Fibroblast of upper back skin (primary cell): ENCODE measurements at places on chromosomes 12 and 14.
A peak's percentile ranks its signal among the peaks of the same experiment; 100 is the strongest.

- DNase-seq, result no peak
Measured at GRCh38 chr12:104888892-104889291, 69.2 kb downstream of the SLC41A2 start.

DNA sequence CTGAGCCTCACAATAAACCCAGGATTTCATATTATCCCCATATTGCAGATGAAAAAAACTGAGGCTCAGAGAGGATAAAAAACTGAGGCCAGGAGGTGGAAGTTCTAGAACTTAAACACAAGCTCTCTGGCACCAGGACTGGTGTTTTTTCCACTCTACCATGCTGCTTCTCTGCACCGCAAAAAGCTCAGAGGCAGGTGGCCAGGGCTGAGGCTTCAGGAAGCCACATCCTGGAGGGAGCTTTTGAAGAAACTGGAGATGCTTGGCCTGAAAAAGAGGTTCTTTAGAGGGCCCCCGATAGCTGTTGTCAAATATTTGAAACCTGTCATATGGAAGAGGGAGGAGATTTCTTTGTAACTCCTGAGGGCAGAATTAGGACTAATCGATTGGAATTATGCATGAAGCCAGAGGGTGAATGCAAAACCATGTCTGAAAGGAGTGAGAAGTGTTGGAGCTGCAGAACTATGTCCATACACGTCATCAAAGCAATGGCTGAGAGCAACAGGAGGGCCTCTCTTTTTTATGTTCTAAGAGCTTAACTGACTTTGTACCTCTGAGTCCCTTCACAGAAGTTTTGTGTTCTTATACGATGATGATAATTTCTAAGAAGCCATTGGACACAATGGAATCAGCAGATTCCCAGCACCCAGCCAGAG, 448.6 kb downstream of the FUT8 start:
- DNase-seq, result no peak

DNA sequence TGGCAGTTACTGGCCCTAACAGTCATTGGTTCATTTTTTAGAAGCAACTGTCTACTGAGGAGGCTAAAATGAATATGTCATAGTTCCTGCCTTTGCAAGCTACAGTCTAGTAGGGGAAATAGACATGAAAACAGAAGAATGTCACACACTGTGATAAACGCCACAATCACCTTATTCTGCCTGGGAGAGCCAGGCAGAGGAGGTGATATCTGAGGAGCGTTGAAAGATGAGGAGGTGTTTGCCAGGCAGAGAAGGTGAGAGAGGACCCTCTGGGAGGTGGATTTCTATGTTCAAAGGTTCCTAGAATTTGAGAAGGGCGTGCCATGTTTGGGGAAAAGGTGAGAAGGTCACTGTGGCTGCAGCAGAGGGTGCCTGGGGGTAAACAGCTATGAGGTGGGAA, 185.7 kb downstream of the PAX9 start:
- no peak for DNase-seq

DNA sequence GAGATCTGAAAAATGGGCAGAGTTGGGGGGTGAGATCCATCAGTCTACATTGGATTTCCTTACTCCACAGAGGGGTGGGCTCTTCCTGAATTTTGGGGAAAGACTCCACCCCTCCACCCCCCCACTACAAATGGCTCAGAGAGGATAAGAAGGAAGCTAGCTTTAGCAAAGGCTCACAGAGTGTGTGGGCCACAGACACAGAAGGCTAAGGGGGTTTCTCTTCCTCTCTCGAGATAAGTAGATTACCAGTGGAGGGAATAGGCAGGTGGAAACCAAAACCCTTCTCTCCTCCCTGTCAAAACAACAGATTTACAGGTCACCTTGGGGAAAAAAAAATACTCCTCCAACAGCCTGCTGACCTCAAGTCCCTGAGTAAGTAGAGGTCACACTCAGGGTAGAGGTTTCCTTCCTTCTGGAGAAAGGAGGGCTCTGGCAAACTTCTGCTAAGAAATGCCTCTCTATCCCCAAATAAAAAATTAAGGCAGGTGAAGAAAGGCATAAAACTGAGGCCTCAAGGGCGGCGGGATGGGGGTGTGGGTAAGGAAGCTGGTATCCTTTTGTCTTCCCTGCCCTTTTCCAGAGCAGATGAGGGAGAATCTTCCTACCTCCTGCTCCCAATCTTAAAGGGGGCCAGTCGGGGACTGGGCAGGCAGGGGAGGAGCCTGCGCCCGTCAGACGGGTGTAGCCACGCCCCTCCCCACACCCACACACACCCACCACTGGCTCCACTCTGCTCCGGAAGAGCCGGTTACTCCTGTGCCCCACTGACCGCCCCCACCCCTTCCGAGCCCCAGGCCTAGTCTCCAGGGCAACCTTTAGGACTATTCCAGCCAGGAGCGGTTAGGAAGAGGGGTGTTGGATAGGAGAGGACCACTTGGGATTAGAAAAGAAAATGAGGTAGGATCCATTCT, 1.9 kb upstream of the BAZ2A start:
- DNase-seq, result peak; percentile 29

DNA sequence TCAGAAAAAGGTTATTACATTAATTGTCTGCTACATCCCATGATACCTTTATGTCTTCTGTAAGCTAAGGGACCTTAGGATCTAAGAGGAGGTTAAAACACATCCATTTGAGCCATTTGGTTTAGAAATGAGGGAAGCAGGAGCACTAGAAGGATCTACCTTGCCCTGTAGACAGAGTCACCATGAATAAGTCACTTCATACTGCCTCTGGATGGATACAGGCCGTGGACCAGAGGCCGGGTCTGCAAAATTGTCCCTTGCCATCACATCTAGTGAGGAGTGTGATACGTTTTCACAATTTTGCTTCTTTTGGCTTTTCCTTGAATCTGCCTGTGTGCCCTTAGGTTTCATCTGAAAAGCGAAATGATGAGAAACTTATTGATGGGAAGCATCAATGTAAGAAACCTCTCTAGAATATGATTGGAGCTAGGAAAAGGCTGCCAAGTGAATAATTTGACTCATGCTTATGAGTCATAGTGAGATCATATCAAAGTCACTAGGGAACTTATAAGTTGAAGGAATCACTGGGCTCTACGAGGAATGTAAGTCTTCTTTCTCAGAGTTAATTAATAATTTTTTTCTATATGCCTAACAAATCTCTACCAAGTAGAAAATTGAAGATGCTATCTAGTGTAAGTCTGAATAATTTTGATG, 10.8 kb downstream of the GLRX5 start:
- peak; percentile 76 for DNase-seq

DNA sequence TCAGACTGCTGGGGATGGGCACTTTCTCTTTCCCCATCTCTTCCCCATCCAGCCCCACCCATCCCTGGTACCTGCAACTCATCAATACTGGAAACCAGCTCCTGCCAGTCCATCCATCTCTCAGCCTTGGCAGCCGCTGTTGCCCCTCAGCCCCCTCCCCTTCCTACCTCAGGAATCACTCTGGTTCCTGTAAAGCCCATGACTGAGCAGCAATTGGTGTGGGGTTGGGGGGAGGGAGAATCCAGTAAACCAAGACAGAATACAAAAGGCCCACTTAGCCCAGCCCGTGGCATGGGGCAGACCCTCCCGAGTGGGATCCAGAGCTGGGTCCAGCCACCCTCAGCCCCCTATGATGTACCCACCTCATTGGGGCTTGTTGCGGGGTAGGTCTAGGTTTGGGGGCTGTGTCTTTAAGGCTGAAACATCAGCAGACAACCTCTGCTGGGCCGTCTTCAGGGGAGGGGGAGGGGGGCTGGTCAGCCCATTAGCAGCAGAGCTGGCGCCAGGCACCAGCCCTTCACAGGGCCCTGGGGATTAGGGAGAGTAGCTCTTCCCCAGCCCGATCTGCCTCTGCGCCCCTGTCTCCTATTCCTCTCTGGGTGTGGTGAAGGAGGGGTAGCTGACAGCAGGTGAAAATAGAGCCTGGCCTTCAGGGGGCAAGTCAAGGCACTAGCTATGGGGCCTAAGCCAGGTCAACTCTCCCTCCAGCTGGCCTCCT, 702 bp upstream of the PRPH start:
- DNase-seq, result no peak

DNA sequence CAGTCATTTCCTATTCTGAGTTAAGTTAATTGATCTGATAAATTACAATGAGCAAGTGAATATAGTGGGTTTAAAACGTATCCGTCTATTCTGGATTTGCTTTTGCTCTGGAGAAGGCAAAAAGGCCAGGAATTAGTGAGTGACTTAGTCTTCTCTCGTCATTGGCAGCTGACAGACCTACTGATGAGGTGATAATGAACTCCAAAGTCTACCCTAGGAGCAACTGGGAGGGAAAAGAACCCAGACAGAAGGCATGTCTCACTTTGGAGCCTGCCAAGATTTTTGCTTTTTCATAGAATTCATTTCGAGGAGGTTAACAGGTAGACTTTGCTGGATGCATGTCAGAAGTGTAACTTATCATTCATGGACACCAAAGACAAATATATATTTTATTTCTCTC, 270.3 kb downstream of the FBXL14 start:
- no peak for DNase-seq

DNA sequence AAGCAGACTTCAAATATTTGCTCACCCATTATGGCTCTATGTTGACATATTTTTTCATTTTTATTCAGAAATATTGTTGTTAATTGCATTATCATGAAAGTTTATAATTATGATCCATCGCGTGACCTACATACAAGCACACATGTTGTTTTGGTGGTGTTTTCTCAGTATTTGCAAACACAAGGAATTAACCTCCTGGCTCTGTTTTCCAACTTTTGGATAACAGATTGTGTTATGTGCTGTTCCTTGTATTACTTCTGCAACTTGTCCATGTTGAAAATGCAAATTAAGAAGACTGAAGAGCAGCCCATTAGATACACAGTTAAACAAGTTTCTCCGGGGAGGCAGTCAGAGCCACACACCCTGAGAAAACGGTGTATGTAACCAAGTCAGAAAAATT, 201.2 kb downstream of the SEC23A start:
- no peak for DNase-seq

DNA sequence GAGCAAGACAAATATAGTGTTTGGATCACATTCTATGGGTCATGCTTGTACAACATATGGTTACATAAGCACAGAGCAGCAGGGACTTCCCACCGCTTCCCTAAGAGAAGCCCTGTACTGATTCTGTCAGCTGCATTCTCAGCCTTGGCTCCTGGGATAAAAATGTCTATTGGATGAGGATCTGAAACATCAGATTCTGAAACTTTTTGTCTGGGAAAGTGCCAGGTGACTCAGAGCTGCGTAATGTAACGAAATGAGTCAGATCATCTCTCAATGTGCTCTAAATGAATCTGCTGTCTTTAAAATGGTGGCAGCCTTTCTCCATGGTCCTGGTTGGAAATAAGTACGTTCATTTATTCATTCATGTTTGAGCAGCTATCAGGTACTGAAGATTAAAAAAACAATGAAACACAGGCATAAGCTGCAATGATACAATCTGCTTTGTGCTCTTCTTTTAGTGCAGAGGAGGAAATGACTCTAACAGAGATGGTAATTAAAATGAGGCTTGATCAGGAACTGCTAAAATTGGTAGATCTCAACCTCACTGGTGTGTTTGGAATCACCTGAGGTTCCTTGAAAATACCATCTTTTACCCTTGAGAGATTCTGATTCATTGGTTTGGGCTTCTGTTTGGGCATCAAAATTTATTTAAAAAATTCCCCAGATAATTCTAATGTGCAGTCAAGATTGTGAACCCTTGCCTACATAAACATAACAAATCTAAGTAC, 99.1 kb upstream of the NAP1L1 start:
- peak; percentile 99 for DNase-seq

DNA sequence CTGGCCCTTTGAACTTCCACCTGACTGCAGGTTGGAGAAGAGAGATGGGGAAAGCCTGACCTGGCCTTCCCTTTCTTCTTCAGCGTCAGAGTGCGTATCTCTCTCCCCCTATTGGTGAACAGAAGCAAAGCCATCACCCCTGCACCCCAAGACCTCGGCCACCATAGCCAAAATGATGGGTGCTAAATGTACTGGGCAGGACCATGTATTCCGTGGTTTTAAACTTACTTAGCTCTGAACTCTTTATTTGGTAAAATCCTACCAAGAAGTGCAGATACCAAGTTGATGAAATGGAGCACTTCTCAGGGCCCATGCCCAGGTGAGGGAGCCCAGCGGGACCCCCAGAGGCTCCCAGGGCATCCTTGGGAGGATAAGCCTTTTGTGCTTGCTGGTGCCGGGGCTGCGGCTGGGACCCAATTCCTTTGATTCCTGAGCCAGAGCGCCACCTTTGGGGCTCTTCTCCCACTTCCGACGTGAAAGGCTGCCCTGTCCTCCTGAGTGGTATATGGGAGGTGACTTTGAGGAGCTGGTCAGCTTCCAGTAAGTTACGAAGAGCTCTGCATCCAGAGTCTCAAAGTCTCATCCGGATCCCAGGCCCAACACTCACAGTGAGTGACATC, 9.4 kb downstream of the CCND2 start:
- no peak for DNase-seq

DNA sequence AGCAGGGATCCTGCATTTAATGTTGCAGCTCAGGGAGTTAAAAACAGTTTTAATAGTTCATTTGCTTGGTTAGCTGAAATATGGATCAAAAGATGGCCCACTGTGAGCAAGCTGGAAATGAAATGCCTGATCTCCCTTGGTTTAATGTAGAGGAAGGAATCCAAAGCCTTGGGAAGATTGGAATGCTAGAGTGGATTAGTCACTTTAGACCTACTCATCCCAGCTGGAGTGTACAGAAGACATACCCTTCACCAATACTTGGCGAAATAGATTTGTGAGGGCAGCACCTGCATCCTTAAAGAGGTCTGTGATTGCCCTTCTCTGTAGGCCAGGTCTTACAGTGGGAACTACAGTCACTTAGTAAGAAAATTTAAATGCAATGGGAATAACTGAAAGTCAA, 58.0 kb upstream of the KRAS start:
- DNase-seq, result peak; percentile 91
